NCI-H1694 treated with DMSO at 0.1 percent for 48 hours (cell line): ENCODE measurements at places on chromosomes 2 and 18.

DNA sequence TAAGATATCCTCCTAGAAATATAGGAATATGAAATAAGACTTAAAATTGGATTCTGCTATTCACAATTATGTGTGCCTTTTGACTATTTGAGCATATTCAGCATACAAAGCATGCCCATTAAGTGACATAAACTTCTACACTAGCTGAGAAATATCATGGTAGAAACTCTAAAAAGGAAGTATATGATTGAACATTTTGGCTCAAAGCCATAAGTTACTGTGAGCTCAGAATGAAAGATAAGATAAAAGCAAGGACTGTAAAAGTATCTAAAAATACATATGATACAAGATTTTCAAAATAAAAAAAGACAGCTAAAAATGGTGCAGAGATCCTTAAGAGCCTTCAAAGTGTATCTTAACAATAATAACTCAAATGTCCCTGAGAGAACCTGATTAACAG lies 340.5 kb upstream of the SLC39A10 start:
- no peak for DNase-seq

- no peak for DNase-seq
These were observed 21.8 kb upstream of the TANK start for GRCh38 chr2:161138429-161138828.

DNA sequence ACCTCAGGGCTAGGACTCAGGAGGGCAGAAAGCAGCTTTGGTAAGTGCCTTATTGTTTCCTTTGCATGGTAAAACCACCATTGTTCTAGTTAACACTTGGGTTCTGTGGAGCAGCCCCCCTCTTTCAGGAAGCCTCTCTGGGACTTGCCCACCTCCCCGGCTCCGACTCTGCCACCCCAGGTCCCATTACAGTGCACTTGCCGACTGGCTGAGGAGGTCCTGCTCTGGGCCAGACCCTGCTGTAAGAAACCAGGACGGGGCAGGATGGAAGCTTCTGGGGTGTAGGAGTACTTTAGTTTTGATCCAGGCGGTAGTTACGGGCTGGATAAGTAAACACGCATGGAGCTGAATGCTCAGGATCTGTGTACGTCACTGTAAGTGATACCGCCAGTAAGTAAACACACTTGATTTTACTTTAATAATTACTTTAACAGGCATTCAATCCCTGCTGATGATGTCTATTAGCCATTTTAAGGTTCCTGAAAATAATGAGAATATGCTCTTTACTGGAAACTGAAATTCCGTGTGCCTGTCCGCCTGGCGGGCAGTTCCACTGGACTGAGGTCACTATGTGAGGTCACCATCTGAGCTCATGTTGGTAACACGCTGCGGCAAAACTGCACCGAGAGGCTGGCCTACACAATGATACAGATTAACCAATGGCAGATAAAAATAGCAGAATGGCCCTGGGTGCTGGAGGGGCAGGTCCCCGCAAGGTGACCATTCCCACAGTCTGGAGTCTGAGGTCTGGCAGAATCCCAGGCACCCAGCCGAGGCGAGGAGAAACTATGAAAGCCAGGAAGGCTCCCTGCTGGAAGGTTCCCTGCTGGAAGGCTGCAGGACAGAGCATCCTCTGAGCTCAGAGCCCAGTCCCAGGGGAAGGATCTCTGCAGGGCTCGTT lies 25.2 kb downstream of the HS1BP3 start:
- no peak for DNase-seq

DNA sequence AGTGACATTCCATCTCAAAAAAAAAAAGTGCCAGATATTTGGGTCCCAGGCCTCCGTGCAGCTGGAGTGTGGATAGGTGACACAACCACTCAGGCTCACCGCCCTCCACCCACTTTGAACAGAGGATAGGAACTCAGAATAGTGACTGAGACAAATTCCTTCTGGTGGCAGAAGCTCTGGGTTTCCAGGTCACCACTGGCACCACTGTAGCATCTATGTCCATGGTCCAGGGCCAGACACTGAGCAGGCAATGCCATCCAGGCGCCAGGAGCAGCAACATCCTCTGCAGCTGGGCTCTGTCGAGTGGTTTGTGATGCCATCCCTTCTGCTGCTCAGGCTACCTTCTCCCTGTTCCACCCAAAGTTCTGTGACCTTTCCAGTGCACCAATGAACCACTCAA lies 81.5 kb upstream of the PTPRM start:
- DNase-seq: no peak

DNA sequence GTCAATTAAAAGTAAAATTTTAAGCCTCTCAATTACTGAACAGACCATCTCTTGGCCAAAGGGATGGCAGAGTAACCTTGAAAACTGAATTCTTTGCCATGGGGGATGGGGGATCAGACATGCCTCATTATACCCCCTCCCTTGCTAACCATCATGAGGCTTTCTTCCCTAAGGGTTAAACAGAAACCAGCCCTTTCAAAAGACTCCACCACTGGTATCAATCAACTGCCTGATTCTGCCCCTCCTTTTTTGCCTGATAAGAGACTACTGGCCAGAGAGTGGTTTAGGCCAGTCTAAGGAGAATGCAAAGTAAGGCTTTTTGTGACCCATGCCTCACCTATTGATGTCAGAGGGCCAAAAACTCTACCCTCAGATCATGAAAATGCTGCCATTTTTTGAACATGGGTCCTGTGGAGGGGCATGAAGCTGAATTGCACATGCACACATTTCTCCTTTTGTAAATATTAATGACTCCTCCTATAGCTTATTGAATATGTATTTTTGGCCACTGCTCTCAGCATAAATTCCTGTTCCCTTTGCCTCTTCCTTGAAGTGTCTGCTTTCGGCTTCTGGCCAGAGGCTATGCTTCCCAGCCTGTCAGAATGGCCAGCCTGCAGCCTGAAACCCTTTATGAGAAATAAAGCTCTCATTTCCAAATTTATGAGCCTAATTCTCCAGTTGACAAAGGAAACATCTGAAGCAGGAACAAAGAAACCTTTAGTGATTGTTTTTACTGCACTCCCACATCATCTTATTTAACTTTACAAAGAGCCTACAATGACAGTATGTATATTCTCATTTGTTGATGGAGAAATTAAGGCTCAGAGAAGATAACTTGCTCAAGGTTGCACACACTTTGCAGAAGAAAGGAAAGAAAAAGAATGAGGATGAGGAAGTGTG lies 270.7 kb upstream of the CELF4 start:
- no peak for DNase-seq

DNA sequence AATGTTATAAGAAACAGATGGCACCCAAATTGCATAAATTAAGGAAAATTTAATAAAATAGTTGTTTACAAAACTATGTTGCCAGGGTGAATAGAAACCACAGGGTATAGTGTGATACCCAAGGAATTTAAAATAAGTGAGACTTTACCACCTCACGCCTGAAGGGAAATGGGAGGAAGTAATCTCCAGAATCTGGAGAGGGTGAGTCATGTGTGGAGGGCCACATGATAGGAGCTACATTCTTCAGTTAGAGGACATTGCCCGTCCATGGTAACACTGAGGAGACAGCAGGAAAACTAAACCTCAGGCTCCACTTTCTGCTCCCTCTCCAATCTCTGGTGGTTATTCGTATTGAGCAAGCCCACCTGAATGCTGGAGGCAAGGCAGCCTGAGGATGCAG lies 97.2 kb upstream of the NXPH2 start:
- no peak for DNase-seq

- DNase-seq: no peak
These were observed 158.4 kb downstream of the BCL2 start for GRCh38 chr18:63161032-63161760.

DNA sequence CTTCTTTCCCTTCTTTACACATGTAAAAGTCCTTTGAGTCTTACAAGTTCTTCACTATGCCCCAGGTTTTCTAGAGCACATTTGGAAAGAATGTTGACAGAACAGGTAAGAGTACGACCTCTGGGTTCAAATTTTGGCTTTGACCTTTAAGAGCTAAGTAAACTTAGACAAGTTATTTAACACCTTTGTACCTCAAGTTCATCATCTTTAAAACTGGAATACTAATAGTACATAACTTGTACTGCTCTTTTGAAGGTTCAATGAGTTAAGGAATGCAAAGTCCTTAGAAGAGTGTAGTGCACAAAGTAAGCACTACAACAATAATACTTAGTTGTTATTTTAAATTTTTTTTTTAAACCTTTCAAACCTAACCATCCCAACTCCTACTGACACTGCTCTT lies 156.6 kb downstream of the TMEFF2 start:
- no peak for DNase-seq

DNA sequence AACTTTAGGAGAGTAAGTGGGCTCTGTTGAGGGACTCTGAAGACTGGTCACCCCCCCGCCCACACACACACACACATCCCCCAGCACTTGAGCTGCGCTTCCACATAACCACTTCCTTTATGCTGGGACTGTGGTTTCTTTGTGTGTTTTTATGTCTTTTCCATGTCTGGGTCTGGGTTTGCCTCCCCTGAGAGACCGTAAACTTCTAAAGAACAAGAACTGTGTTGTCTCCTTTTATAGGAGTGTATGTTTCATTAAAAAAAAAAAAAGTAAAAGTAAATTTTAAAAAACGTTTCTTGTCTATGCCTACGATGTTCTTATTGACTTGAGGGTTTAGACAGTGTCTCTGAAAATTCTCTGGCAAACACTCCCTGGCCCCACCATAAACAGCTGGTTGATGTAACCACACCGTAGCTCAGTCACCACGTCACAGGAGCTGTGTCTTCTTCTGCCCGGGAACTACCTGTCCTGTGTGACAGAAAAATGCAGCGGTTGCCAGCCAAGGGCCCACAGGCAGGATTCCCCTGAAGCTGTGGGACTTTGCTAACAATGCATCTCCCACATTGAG lies 68.0 kb downstream of the KLHL29 start:
- peak; percentile 9 for DNase-seq

DNA sequence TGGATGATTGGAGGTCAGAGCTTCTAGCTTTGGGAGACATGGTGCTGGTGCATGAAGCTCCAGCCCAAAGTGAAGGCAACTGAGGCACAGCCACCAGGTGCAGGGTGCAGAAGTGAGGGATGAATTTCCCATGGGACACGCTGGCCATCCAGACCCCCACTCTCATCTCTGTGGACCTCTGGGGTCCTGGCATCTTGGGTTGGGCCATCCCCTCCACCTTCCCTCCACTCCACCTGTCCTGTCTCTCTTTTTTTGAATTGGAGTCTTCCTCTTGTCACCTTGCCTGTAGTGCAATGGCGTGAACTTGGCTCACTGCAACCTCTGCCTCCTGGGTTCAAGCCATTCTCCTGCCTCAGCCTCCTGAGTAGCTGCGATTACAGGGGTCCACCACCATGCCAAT lies 3.4 kb downstream of the NGEF start:
- no peak for DNase-seq

GRCh38 chr2:45845566-45845965 lies 194.1 kb downstream of the PRKCE start:
- DNase-seq: no peak

- DNase-seq: no peak
These were observed 95.6 kb upstream of the THOC1 start for GRCh38 chr18:363301-364085.

DNA sequence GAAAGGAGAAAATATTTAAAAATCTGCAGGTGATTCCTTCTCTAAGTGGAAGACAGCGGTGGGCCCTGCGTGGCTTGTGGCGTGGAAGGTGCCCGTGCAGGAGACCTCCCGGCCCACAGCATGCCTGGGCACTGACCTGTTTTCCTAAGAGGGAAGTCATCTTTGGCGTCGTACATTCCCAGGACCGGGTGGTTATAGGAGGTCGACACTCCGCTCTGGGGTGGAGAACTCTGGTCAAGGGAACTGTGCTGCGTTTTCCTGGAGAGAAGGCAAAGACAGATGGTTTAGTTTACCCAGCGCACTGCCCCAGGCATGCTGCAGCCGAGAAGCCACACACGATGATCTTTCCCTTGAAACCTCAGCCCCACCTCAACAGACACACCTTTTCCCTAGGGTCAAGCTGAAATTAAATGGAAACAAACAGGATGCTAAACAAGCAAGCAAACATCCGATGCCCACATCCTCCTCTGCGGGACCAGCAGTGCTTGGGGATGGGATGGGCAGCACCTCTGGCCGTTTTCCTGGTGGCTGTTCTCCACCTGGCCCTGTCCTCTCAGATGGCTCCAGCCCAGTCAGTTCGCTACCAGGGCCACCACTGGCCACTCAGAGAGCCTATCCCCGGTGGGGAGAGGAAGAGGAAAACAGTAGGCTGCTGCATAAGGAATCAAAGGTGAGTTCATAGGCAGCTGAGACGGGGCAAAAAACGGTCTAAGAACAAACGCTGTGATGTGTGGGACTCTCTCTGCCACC lies 244.1 kb downstream of the HDAC4 start:
- no peak for DNase-seq

- no peak for DNase-seq
These were observed 82.2 kb upstream of the SLC1A4 start for GRCh38 chr2:64906853-64907536.

DNA sequence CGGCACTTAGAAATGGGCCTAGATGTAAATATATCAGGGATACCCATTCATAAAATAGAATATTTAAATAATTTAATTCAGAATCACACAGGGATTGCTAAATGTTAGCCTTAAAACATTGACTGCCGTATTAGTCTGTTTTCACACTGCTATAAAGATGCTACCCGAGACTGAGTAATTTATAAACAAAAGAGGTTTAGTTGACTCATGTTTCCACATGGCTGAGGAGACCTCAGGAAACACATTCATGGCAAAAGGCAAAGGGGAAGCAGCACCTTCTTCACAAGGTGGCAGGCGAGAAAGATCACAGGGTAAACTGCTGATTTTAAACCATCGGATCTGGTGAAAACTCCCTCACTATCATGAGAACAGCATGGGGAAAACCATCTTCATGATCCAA lies 223.6 kb upstream of the GULP1 start:
- no peak for DNase-seq

GRCh38 chr2:101872480-101872879 lies 119.3 kb upstream of the IL1R2 start:
- no peak for DNase-seq

- no peak for DNase-seq
These were observed 4.8 kb upstream of the CDC42EP3 start for GRCh38 chr2:37676274-37676673.

DNA sequence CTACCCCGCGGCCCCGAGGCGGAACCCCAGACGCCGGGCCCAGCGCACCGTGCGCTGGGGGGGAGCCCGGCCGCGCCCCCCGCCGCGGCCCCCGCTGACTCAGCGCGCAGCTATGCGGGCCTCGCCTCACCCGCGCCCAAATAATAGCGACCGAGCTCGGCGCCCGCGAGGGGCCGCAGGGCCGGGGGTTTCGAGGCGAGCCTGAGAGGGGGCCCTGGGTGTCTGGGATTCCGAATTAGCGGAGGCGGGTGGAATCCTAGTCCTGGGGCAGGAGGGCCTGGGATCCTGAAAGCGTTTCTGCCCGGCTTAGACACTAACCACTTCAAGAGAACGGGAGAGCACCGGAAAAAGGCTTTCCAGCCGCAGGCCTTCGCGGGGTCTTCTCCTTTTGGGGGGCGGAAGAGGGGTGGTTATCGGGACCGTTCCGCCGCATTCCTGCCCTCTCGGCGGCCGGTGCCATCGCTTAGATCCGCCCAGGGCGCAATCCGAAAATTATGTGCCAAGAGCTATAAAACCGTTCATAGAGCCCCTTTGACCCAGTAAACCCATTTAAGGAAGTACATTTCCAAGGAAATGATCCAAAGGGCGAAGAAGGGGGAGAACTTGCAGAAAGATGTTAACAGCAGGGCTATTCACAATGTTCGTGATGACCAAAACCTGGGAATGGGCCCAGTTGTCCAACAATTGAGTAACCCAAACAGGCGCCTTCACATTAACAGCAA lies 681 bp upstream of the ROCK2 start:
- DNase-seq: peak; percentile 41

GRCh38 chr2:18620867-18621632 lies 31.7 kb upstream of the NT5C1B start:
- no peak for DNase-seq
